CD4-positive, alpha-beta T cell treated with Interleukin-1 beta for 1 hour (primary cell): ENCODE measurements at places on chromosomes 2 and 18.

DNA sequence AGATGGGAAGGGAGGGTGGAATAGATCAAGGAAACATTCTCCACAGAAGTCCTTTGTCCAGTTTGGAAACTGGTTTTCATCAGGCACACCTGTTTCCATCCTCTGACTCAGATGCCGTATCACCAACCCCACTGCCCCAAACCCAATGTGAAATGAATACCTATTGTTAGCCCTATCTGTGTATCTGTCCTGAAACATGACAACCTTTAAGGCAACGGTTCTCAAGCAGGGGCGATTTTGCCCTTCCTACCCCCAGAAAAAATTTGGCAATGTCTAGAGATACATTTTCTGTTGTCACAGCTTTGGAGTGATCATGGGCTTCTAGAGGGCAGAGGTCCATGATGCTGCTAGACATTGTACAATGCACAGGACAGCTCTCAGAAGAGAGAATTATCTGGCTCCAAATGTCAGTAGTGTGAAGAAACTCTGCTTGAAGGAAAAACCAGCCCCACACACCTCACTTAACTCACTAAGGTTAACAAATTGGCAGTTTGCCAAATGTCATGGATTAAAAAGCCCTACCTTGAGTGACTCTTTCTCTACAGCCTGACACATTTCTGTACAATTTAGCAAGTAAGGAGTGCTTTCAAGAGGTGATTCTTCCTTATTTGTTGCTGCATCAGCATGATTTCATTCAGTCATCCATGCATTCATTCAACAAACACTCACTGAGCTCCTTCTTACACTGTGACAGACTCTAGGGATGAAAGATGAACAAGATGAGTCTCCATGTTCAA lies 3.4 kb downstream of the SCTR start:
- DNase-seq, result no peak

- DNase-seq, result peak; percentile 25
Observed at GRCh38 chr2:191521608-191522208, 156.2 kb upstream of the NABP1 start.

GRCh38 chr2:202376460-202377206 lies 506 bp downstream of the BMPR2 start:
- peak; percentile 26 for DNase-seq

GRCh38 chr2:166573391-166573790 lies 79.3 kb upstream of the SCN7A start:
- no peak for DNase-seq

DNA sequence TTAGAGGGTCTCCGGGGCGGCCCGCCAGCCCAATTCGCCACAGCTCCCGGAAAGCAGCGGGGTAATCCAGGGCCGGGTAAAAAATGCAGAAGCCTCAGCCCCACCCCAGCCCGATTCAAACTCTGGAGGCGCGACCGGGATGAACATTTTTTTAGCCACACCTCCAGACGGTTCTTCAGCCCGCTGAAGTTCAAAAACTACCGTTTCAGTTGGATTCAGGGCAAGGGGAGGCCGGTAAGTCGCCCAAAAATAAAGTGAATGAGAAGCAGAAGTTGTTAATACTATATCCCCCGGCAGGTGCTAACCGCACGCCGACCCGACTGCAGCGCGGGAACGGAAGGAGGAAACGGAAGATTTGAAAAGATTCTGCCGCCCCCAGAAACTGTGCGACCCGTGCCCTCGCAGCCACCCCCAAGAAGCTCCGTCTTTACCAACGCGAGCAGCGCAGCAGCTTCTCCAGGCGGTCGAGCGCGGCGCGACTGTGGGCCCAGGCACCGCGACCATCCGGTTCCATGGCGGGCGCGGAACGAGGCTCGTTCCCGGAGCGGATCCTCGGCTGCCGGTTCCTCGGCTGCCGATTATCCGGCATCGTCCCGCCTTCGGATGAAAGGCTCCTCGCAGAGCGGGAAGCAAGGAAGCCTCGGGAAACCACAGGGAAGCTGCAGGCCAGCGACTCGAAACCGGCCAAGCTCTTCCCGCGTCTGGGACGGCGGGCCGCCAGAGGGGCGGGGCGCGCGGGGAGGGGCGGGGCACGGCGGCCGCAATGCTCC lies at the start of gene BARD1:
Gene BARD1, minus strand, starts transcription at position 703 of the 770 bp plus-strand sequence. Its CDS starts 114 bp downstream, at position 589.
- DNase-seq, result peak; percentile 56

- DNase-seq, result no peak
Observed at GRCh38 chr18:75213611-75214331, 3.2 kb downstream of the TSHZ1 start.

- no peak for DNase-seq
Observed at GRCh38 chr2:154392256-154392655, 306.2 kb upstream of the KCNJ3 start.

DNA sequence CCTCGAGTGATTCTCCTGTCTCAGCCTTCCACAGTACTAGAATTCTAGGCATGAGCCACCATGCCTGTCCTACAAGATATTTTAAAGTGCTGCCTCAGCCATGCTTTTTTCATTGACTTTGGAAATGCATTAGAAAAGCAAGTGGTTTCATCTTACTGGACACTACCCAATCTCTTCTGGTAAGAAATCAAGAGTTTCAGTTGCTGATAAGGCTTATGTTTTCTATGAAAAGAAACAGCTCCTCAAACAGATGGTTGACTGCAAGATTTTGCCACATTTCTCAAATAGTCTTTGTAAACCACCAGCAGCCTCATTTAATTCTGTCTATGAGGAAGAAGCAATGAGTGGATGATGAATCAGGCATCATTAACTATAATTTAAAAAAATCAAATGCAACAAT lies 264.5 kb upstream of the LRP1B start:
- DNase-seq, result no peak

DNA sequence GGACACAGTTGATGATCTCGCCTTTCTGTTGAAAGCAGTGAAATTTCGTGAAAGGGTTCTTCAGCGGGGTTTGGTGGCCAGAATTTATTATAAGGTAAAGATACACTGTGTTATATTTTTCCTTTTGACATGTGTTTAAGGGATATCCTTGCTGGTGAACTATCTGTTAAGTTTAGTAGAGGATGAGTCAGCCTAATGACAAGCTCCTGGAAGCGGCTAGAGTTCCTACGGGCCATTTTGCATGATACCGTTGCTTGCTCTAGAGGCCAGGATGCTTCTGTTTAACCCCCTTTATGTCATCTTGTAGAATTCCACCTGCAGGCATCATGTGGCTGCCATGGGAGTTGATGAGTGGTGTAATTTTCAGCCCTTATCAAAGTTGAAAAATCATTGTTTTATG lies 124.8 kb upstream of the BCL2L11 start:
- DNase-seq, result no peak

DNA sequence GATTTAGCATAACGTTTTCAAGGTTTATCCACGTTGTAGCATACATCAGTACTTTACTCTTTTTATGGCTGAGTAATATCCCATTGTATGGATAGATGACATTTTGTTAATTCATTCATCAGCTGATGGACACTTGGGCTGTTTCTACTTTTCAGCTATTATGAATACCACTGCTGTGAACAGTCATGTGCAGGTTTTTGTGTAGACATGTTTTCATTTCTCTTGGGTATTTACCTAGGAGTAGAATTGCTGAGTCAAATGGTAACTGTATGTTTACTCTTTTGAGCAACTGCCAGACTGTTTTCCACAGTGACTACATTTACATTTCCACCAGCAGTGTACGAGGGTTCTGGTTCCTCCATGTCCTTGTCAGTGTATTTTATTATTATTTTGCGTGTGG lies 33.9 kb downstream of the COX7A2L start:
- DNase-seq, result no peak

DNA sequence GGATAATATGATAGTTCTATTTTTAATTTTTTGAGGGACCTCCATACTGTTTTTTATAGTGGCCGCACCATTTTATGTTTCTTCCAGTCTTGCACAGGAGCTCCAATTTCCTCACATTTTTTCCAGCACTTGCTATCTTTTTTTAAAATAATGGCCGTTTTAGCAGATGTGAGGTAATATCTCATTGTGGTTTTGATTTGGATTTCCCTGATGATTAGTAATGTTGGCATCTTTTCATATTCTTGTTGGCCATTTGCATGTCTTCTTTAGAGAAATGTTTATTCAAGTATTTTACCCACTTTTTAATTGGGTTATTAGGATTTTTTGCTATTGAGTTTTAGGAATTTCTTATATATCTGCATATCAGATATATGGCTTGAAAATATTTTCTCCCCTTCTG lies 29.9 kb upstream of the NAPG start:
- no peak for DNase-seq

DNA sequence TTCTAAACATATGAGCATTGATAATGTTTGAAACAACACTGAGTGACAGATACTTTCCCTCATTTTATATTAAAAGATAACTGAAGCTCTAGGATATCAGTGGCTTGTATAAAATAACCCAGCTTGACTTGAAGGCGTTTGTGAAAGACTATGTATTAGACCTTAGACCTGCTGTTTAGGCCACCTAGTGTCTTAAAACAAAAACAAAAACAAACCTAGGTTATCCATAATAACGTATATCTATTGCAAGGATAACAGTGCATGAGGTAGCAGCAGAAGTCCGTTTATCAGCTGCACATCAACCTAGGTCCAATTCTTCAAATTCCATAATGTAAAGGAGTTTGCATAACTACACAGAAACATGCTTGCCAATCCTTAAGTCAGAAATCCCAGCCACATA lies 79.5 kb upstream of the MAP2 start:
- no peak for DNase-seq

GRCh38 chr2:181457741-181458425 lies 697 bp downstream of the ITGA4 start:
- peak; percentile 69 for DNase-seq

- no peak for DNase-seq
Observed at GRCh38 chr18:65435534-65435933, 315.3 kb upstream of the CDH7 start.

GRCh38 chr2:218671097-218671653 lies 627 bp downstream of the RNF25 start:
- no peak for DNase-seq

GRCh38 chr2:187575751-187576067 lies 21.5 kb upstream of the TFPI start:
- no peak for DNase-seq

DNA sequence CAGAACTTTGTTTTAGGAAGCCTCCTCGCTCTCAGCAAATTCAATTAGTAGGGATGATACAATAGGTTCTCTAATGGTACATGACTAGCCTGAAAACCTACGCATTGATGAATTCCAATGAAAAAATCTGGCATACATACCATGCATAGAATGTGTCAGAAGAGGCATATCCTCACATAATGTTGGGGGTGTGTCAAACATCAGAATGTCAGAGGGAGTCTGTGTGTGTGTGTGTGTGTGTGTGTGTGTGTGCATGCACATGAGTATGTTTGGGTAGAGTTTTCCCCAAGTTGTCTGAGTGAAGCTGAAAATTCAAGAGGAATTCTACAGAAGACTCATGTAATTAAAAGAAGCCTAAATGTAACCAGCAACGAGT lies 78.5 kb downstream of the FIGN start:
- no peak for DNase-seq

DNA sequence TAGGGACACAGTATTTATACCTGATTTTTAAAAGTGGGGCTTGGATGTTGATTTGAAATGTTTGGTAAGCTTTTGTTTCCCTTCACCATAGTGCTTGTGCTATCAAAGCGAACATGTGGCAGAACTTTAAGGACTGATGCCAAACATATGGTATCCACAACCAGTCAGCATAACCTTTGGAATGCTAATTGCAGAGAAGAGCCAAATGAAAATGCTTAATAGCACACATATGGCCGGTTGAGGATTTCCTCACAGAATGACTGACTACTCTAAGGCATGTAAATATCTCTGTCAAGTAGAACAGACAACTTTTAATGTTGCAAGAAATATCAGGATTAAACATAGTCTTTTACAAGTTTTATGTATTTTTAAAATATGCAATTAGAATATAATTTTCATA lies 120.9 kb upstream of the COL3A1 start:
- no peak for DNase-seq

GRCh38 chr18:6843308-6843707 lies 113.8 kb downstream of the ARHGAP28 start:
- no peak for DNase-seq

DNA sequence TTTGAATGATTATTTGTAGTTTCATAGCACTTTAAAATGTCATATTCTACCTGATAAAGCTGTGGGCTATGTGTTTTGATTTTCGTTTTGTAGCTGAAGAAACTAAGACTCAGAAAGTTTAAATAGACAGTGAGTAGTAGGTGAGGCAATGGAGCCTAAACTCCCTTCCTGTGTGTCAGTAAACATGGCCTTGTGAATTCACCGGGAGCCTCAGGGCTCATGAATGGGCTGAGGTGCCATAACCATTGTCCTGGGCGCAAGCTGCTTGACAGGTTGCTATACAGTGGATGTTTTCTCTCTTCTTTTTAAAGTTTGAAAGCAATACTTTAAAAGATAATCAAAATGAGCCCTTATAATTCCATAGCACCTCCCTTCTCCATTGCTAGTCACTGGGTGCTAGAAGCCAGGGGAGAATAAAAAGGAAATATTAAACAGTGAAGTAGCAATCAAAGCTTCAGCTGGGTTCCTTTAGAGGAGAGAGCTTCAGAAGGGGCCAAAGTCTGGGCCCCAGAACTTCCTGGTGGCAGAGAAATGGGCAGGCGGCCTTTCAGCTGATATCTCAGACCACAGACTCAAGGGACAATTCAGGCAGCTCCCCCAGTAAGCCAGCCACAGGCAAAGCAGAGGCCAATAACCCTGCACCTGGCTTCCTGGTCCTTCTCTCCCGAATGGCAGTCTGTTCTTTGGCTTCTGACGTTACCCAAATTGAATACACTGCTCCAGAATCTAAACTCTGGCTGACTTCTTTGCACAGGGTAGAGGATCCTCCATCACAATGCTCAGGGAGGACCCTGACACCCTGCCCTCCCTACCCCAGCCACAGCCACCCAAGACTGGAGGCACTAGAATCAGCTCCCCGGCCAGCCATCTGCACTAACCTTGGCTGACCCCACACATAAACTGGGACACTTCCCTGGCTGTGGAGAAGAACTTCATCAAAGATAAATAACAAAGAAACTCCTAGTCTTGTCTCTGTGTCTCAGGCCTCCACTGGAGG lies 51.8 kb upstream of the NPAS2 start:
- no peak for DNase-seq

DNA sequence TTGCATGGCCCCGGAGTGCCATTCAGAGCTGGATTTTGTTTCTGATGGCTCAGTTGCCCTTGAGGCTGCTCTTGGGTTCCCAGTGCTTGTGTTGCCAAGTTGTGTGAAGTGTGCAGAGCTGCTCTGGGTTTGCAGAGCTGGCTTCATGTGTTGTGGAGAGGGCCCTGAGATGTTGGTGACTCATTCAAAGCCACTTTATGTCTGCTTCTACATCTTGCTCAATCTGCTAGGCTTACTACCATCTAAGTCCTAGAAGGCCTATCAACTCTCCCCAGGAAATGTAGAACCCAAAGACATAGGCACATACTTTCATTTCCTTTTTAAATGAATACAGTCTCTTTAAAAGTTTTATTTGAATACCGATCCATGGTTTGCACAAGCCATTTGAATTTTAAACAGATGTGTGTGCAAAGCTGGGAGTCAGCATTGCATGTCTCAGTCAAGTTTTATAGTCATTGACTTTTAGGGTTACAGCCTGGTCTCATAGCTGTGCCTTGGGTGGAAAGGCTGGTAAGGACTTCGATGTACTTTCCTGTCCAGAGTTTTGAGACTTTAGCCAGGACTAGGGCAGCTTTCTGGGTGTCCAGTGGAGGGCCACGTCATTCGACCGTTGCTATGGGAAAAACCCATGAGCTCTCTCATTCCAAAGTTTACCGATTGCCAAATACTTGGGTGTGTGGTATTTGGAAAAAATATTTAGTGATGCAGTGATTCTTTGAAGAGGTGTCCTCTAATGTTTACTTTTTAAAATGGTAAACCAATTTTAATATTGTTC lies 105.0 kb downstream of the LTBP1 start:
- no peak for DNase-seq

GRCh38 chr2:151842830-151843690 lies 14.8 kb upstream of the ARL5A start:
- DNase-seq, result no peak
